ENCODE measurements at places on chromosomes 2 and 18.

- no peak for DNase-seq
Measured at GRCh38 chr18:37535968-37536367, 29.6 kb downstream of the CELF4 start.

GRCh38 chr2:98649992-98650375, 41.6 kb downstream of the UNC50 start:
- no peak for DNase-seq

DNA sequence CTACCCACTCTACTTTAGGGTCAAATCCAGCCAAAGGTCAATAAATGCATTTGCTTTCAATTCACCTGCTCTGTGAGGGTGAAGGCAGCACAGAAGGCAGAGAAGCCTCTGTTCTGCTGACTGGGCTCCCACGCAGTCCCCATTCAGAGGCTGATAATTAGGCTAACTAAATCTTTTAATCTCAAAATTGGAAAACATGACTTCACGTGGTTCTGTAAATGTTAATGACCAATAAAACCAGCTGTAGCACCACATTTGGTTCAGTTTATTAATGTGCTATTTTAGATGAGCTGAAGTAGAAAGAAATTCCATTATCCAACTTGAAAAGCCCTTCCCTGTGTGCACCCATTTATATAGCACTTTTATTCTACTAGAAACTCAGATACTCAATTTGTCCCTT, 310.6 kb downstream of the C1D start:
- DNase-seq, result no peak

DNA sequence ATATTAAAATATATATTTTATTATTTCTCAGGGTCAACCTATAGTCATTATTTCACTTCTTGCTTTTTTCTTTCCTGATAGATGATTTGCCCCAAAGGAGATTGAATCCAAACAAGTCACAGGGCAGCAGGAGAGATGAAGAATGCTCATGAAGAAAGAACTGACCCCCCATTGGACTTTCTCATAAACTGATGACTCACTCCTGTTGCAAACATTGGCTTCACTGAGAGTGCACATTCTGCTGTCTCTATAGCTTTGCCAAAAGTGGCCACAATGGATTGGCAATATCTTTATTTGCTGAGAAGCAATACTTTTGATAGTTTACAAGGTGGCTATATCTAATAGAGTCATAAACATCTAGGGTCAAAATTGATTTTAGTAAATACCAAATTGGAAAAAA, 55.9 kb upstream of the ZNF385B start:
- DNase-seq, result peak; percentile 35

DNA sequence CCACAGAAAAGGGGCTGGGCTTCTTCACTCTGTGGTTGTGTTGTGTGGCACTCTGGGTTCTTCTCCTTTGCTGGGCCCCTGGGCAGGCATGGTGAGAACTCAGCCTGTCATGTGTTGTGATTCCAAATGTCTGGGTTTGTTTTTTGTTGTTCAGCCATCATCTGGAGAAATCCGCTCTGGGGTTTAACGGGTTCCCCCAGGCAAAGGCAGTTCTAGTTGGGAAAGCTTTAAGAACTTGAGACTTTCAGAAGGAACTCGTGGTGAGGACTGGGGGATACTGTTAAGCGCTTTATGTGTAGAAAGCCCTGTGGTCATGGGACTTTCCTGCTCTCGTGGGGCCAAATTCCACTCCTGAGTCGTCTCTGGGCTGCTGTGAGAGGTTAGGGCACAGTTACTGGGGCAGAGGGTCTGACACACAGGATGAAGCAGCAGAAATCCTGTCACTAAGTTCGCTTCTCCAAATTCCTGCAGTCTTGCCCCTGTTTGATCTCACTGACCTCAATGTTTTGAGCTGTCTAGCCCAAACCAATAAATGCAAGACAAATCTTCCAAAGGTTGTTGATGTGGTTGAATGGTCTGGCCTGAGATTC, 87.7 kb downstream of the RAPGEF4 start:
- DNase-seq, result no peak

DNA sequence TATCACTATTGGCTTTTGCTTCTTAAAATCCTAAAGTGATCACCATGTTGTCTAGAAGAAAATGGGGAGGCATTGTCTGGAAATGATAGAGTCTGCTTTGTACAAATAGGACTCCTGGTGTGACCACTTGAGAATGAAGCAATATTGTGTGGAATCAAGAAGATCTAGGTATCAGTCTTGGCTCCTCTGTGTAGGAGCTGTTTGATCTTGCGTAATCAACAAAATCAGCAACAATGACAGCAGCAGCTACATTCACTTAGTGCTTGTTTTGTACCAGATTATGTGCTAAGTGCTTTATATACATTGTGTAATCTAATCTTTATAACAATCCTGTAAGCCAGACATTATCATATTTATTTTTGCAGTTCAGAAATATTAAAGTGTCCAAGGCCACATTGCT, 17.8 kb downstream of the NCOA1 start:
- no peak for DNase-seq

DNA sequence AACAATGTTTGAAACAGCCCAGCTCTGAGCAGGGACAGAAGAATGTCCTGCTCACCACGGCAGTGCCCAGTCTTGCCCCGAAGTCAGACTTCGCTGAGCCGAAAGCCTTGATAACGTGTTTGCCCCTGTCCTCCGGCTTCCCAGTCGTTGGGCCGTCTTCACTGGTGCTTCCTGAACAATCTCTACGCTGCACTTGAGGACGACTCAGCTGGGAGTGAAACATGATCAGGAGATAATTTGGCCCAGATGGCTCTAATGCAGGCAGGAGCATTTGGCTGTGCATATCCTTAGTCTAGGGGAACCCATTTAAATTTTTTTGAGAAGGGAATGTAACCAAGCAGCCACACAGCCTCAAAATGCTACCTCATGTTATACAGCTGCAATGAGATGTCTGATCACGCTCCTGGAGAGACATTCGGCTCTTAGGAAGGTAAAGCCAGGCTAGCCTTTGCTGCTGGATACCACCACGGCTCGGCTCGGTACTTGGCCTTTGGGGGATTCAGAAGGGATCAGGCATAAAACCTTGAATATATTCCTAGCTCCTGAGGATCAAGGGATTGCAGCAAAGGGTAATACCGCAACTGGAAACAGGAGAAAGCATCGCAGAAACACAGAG, 43.6 kb downstream of the FECH start:
- DNase-seq, result no peak

- no peak for DNase-seq
Measured at GRCh38 chr2:25184254-25184653, 15.9 kb upstream of the POMC start.

DNA sequence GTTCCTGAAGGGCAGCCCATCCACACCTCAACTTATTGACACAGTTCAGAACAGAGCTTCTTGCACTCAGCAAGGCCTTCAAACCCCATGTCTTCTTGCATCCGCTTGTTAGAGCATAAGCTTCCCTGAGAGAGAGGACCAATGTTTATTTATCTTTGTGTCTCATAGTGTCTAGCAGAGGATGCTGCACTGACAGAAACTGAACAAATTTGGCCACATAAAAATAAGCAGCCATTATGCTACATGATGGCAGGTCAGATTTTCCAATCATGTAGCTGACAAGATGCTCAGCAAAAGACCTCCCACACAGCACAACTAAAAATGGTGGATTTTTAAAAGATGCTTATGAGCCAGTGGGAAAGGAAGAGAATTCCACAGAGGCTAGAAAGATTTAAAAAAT, 38.1 kb upstream of the SIGLEC15 start:
- no peak for DNase-seq

- DNase-seq, result peak; percentile 64
Measured at GRCh38 chr2:45993476-45993991, 303.7 kb upstream of the EPAS1 start.

- DNase-seq, result no peak
Measured at GRCh38 chr2:211329882-211330281, 773.5 kb downstream of the CPS1 start.

- no peak for DNase-seq
Measured at GRCh38 chr18:45084206-45084605, 403.5 kb downstream of the SETBP1 start.

DNA sequence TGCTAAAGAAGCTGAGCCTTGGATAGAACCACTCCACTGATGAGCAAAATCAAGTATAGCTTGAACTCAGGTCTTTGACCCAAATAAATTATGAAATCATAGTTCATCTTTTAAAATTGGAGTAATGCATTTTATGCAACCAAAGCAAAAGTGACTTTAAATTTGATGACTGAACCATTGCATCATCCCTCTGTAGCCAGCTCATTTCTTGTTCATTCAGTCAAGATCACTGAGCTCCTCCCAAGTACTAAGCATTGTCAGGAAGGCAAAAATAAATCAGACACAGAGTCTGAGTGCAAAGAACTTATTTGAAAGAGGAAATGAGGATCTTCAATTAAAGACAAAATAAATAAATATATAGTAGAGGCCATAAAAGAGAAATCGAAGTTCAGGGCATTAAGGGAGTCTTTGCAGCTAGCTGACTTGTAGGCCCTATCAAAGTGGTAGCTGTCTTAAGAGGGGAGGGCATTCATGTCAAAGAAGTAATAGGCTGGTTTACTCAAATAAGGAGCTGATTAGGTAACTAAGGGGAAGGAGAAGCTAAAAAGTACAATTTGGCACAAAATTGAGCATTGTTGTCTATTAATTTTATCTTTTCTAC, 411.8 kb downstream of the MTX2 start:
- DNase-seq, result no peak

DNA sequence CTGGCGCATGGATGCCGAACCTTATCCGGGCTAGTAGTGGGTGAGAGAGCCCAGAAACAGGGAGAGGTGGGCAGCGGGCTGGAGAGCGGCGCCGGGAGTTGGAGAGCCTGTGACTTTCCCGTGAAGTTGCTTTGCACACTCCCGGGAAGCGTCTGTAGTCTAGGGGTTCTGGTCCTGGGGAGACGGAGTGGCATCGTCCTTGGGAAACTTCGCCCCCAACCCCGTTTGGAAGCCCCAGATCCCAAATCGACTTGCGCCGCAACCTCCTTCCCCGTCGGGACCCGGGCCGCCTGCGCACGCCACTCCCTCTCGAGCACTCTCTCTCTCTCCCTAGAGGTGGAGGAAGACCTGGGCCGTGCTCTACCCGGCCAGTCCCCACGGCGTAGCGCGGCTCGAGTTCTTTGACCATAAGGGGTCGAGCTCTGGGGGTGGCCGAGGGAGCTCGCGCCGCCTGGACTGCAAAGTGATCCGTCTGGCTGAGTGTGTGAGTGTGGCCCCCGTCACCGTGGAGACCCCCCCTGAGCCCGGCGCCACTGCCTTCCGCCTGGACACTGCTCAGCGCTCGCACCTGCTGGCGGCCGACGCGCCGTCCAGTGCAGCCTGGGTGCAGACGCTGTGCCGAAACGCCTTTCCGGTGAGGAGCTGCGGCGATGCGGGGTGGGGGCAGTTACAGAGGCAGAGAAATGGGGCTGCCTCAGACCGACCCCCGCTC, 456 bp downstream of the DOK1 start:
- no peak for DNase-seq

GRCh38 chr2:238493880-238494572, 67.3 kb downstream of the ASB1 start:
- DNase-seq, result no peak

GRCh38 chr2:229202646-229203045, 68.4 kb downstream of the PID1 start:
- no peak for DNase-seq

- DNase-seq, result no peak
Measured at GRCh38 chr2:173860566-173860965, 104.6 kb downstream of the SP3 start.

Data from non-pigmented ciliary epithelial cell (primary cell).